CD8-positive, alpha-beta memory T cell (primary cell): ENCODE measurements at places on chromosomes 6 and 20. TPM values are rescaled to one million over a fixed set of nuclear protein-coding genes. Genes with fewer than 3 reads are reported as not detected.
A peak's percentile ranks its signal among the peaks of the same experiment; 100 is the strongest.

Gene TXLNB
- 0.47 TPM for total RNA-seq

Gene COL19A1
- total RNA-seq, result 0.07 TPM

DNA sequence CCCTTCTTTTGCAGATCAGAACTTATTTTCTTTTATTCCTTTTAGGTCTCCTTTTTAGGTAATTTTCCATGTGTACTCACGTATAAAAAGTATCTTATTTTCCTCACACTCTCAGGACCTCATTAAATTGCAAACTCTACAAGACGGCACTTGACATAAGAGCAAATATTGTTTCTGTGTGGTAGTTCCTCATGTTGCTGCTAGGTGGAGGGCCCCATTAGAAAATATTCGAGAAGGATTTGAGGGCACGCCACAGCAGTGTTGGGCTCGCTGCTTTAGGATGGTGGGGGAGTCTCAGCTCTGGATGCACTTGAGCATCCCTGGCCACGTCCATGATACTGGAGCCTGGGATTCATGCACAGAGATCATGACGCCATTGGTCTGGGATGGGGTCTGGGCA, 64.9 kb upstream of the ZFP64 start:
- H3K4me1 ChIP-seq, result no peaks in the 10 kb centered on the region
- H3K27ac ChIP-seq, result no peak overlapping the region
- no peak overlapping the region for H3K4me3 ChIP-seq
- H3K27me3 ChIP-seq, result no peaks in the 10 kb centered on the region

DNA sequence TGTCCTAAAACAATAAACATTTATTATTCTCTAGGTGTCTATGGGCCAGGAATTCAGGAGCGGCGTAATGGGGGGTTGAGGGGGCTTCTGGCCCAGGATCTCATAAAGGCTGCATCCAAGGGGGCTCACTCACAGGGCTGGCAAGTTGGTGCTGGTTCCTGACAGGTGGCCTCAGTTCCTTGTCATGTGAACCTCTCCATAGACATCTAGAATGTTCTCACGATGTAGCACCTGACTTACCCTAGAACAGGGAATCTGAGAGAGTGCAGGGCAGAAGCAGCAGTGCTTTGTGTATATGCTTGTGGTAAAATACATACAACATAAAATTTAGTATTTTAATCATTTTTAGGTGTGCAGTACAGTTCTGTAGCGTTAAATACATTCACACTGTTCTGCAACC, 57.1 kb downstream of the PHF20 start:
- no peak overlapping the region for H3K4me3 ChIP-seq
- H3K27me3 ChIP-seq, result no peaks in the 10 kb centered on the region
- H3K4me1 ChIP-seq, result peaks cover 5% of the 10 kb centered on the region
- no peak for DNase-seq

GRCh38 chr6:146364816-146365594, 178.6 kb upstream of the RAB32 start:
- no peaks in the 10 kb centered on the region for H3K4me1 ChIP-seq
- no peaks in the 10 kb centered on the region for H3K36me3 ChIP-seq
- H3K27ac ChIP-seq, result no peak overlapping the region

DNA sequence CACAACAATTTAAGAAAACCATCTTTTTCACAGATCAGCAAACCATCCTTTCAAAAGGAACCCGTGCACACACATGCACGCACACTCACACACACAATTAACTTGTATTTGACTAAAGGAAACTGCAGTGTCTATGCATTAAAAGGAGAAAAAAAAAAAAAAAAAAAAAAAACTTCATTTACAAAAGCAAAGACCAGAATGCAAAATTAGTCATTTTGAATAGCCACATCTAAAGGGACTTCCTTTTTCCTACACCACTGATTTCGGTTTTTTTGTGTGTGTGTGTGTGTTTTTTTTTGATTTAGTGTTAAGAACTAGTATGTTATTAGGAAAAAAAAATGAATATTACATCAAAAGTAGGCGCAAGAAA, 6.3 kb downstream of the ZMYND8 start:
- H3K27me3 ChIP-seq, result no peaks in the 10 kb centered on the region
- H3K36me3 ChIP-seq, result peaks cover 4% of the 10 kb centered on the region
- peak; percentile 38 for DNase-seq
- H3K4me3 ChIP-seq, result peak overlapping the region; percentile 9
- H3K4me1 ChIP-seq, result peaks cover 86% of the 10 kb centered on the region

DNA sequence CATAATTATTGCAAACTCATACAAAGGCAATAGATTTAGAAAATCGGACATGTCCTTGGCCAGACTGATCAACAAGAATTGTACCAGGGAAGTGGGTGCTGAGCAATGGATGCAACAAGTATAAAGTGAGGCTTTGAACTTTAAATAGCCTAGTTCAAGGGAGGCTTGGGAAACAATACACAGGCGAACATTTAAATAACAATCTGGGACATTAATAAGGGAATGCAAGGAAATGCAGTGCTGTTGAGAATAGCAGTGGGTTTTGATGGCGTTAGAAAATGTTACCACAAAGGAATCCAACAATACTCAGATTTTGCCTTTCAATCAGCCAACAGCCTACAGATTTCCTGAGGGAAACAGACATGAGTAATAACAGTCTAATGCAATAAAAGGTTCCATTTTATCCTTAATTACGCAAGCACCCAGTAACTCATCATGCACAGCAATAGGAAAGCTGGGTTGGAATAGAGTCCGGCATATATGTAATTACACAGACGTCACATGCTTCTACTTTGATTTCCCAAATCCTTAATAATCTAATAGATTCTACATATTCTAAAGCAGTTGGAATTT, 134.6 kb downstream of the PHACTR1 start:
- H3K27me3 ChIP-seq, result no peaks in the 10 kb centered on the region
- no peaks in the 10 kb centered on the region for H3K36me3 ChIP-seq
- DNase-seq, result no peak
- no peaks in the 10 kb centered on the region for H3K4me1 ChIP-seq
- no peak overlapping the region for H3K27ac ChIP-seq
